ENCODE measurements at places on chromosomes 2 and 18.

DNA sequence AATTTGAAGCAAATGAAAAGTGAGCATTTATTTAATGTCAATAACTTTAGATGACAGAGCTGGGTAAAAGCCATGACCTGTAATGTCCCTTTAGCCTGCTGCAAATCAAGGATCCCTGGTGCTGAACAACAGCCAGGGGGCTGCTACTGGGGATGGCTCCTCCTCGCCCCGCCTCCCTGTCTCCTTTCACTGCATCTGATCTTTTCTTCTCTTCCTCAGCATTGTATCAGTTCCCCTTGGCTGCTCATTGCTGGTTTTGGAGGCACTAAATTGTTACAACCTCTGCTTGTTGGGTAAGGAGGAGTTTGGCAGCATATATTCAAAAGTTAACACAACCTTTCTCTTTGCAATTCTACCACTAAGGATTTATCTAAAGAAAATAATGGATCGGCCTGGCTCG, 236.3 kb upstream of the ID2 start:
- no peak for DNase-seq

- DNase-seq: no peak
Observed at GRCh38 chr2:211454679-211455078, 898.3 kb downstream of the CPS1 start.

- no peak for DNase-seq
Observed at GRCh38 chr18:23934252-23934651, 80.3 kb upstream of the TTC39C start.

GRCh38 chr2:178873912-178874311, 66.7 kb upstream of the TTN start:
- DNase-seq: no peak

- no peak for DNase-seq
Observed at GRCh38 chr2:101762451-101763171, 65.1 kb downstream of the MAP4K4 start.

- no peak for DNase-seq
Observed at GRCh38 chr18:12598181-12598930, 59.6 kb downstream of the SPIRE1 start.

- DNase-seq: no peak
Observed at GRCh38 chr2:38214209-38214717, 138.3 kb upstream of the CYP1B1 start.

GRCh38 chr18:48293954-48294898, 115.0 kb downstream of the ZBTB7C start:
- DNase-seq: no peak

GRCh38 chr2:233627331-233628025, 8.8 kb upstream of the UGT1A10 start:
- no peak for DNase-seq

- no peak for DNase-seq
Observed at GRCh38 chr2:66440708-66441497, 6.0 kb downstream of the MEIS1 start.

DNA sequence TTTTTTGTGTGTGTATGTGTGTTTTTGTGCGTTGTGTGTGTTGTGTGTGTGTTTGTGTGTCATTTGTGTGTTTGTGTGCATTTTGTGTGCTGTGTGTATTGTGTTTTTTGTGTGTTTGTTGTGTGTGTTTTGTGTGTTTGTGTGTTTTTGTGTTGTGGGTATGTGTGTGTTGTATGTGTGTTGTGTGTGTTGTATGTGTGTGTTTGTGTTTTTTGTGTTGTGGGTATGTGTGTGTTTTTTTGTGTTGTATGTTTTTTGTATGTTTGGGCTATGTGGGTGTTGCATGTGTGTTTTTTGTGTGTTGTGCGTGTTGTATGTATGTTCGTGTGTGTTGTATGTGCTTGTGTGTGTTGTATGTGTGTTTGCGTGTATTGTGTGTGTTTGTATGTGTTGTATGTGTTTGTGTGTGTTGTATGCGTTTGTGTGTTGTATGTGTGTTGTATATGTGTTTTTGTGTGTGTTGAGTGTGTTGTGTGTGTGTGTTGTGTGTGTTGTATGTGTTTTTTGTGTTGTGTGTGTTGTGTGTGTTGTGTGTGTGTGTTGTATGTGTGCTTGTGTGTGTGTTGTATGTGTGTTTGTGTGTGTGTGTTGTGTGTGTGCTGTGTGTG, 275.3 kb downstream of the HRH4 start:
- DNase-seq: no peak

DNA sequence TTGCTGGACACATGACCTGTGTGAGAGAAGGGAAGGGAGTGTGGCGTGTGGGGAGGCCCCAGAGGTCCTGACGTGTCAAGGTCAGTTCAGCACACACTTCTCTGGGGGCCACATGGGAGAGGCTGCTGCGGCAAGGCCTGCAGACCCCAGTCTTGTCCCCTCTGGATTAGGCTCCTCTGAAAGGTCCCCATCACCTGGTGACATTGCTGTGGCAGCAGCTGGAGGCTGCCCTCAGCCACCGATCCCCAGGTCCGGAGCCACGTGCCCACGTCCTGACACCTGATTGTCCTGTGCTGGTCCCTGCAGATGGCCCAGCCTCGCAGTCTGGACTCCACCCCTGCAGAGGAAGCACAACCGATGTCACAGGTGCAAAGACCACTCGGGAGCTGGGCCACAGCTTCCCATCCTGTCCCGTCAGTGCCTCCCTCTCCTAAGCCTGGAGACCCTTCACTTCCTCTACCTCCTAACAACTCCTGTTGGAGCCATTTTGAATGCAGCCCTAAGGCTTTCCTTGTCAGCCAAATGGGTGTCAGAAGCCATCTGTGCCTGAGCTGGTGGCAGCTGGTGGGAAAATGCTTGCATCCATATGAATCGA, 12.7 kb downstream of the TMEM177 start:
- no peak for DNase-seq

DNA sequence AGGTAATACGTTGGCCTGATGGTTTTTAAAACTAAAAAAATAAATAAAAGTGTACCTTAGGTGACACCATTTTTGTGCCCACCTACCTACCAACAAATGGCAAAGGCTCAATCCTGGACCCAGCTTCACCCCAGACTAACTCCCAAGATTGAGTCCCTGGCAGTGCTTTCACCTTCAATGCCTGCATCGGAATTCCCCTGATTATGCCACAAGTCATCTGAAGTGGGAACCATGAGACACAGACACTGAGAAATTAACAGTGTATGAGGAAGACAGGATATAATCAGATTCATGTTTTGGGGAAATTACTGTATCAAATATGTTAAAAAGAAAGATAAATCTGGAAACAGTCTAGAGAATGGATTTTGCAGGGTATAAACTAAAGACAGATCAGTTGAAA, 41.6 kb downstream of the ZBTB14 start:
- no peak for DNase-seq

- DNase-seq: no peak
Observed at GRCh38 chr2:211901226-211901846, 637.3 kb downstream of the ERBB4 start.

GRCh38 chr18:10195529-10195928, 258.9 kb upstream of the APCDD1 start:
- no peak for DNase-seq

- DNase-seq: no peak
Observed at GRCh38 chr2:37738266-37738885, 66.9 kb upstream of the CDC42EP3 start.

DNA sequence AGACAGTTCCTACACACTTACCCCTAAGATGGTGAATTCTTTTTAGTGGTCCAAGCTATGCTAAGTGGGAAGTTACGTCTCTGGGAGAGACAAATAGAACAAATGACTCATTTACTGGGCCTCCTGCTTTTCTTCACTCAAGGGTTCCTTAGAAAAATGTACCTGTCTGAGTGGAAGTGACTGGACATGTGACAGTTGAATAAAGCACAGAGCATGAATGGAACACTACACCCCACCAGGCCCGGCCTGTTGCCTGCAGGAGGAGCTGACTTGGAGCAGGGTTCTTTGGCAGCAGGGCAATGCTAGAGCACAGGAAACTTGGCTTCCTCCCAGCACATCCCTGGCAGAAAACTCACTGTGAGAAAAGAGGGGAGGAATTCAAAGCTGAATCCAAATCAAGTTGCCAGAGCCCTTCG, 451.0 kb upstream of the SETBP1 start:
- DNase-seq: no peak

DNA sequence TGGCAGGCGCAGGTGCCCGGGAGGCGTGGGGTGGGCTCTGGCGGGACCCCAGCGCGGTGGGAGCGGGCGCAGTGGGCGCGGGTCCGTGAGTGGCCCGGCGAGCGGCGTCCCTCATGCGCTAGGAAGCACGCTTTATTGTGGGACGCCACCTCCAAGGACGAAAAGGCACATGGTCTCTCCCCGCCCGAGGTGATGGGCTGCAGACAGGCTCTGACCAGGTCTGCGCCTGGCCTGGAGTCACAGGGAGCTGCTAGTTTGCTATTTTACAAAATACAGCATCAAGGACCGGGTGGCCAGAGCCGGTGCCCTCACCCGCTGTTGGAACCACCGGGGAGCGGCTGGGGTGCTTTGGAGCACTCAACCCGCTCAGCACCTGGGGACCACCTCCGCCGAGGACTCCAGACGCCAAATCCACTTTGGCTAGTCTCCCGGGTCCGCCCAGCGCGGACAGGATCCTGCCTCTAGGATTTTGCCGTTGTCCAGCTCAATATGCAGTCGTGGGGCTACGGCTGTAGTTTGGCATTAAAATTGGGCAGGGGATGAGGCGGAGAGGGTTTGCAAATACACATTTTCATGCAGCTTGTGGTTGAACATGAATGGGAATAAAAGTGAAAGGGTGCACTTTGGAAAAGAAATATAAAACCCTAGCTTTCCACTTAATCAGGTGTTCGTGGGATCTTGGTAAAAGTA, 65.4 kb downstream of the LRRFIP1 start:
- no peak for DNase-seq

DNA sequence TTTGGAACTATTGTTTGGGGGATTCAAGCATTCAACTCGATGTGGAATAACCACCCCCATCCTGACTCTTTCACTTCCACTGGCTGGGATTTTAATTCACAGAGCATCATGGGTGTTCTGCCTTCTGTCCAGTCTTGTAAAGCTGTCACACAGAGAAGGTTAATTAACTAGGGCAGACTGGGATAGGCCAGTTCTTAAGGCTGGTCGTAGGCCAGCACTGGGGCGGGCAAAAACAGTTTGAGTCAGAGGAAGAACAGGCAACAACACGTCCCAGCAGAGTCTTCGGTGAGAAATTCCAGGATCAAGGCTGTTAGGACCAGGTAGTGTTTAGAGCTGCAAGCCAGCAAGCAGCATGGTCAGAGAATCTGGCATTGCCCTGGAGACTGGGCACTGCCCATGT, 4.0 kb upstream of the RNF152 start:
- no peak for DNase-seq

DNA sequence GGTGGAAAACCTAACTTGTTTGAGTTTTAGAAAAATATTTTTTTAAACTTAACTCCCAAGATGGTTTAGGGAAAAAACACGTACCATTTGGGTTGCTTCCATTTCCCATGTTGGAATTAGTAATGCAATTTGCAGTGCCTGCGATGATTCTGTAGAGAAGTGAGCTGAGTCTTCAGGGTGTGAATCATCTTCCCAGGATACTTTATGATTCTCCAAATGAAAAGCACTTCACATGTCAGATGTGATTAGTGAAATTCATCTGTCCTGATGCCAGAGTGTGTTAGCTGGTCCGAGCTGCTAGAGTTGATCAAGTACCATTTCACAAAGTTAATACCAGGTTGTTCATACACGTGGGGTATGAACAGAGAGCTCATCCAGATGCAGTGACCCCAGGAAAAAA, 59.1 kb downstream of the ACOXL start:
- no peak for DNase-seq

GRCh38 chr2:94871226-94872087, at the start of gene TEKT4:
Gene TEKT4, plus strand, starts transcription at chr2:94871430. Its CDS starts 150 bp downstream, at chr2:94871580.
- DNase-seq: no peak

- no peak for DNase-seq
Observed at GRCh38 chr2:227713291-227713690, 4.5 kb downstream of the SLC19A3 start.

DNA sequence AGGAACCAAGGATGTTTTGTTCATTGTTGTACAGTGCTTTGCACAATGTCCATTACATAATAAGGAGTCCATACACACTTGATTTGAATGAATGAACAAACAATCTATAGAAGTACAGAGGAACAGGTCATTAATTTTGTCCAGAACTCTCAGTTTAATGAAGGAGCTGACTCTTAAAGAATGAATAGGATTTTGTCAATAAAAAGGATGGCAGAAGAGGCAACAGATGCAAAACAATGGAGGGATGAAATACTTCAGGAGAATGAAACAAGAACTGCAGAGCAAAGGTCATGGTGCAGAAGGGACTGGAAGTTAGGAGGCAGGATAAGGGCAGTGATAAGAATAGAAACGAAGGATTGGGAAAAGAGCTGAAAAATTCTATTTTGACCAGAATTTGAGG, 28.7 kb upstream of the COL5A2 start:
- DNase-seq: no peak

GRCh38 chr2:65277791-65278483, 50.3 kb downstream of the ACTR2 start:
- no peak for DNase-seq

GRCh38 chr2:62370321-62371250, 135.4 kb downstream of the TMEM17 start:
- no peak for DNase-seq

DNA sequence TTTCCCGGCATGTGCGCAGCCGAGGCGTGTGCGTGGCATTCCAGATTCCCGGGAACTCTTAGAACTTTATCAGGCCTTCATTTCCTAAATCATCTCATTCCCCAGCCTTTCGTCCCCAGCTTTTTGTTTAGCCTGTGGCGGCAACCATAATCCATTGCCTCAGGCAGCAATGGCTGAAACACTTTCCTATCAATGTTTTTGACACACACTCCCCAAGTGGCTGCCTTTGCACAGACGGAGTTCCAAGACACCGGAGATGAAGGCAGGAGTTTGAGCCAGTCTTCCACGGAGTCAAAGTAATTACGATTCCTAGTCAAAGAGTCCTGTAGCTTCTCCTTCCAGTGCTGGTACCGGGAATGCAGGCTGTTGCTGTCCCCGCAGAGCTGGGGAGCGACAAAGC, 64.8 kb downstream of the KCNG2 start:
- no peak for DNase-seq

- no peak for DNase-seq
Observed at GRCh38 chr2:18435426-18436037, 124.9 kb downstream of the RDH14 start.
